Stimulated activated CD4-positive, alpha-beta T cell treated with anti-CD3 and anti-CD28 coated beads, TNF-alpha, amount 100 ng/mL, for 48 hours (primary cell): ENCODE measurements at places on chromosomes 1 and 21.

- no peak for DNase-seq
Observed at GRCh38 chr1:102776071-102776470, 332.3 kb downstream of the COL11A1 start.

DNA sequence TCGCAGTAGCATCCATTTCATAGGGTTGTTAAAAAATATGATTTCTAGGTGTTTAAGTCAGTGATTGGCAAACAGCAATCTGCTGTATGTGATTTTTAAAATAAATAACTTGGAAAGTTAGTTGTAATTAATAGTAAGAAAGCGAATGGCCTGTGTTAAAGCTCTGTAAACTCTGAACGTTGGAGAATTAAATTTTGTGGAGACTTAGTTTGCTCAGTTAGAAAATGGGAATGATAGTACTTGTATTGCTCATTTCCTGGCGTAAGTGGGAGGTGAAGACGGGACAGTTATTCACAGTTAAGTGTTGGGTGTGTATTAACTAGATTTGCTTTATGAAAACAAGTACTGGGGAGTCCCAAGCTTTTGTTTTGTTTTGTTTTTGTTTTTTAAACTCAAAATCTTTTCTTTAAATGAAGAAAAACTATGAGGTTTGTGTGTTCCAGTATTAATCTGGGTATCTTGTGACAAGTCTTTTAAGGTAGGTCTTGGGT, 995 bp downstream of the CACYBP start:
- no peak for DNase-seq

DNA sequence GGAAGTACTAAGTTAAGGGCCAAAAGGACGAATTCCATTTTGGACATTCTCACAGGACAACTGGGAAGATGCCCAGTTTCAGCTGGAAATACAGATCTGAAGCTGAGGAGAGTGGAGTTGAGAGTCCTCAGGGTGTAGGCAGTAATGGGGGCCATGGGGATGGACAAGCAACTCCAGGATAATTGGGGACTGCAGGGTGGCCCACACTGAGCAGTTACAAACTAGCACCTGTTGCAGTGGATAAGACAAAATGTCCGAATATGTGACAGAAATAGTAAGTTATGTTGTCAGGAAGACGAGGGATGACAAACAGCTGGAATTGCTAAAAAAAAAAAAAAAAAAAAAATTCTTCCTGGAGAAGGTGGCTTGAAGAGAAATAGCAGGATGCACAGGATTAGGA, 34.6 kb upstream of the KANK4 start:
- DNase-seq, result no peak

DNA sequence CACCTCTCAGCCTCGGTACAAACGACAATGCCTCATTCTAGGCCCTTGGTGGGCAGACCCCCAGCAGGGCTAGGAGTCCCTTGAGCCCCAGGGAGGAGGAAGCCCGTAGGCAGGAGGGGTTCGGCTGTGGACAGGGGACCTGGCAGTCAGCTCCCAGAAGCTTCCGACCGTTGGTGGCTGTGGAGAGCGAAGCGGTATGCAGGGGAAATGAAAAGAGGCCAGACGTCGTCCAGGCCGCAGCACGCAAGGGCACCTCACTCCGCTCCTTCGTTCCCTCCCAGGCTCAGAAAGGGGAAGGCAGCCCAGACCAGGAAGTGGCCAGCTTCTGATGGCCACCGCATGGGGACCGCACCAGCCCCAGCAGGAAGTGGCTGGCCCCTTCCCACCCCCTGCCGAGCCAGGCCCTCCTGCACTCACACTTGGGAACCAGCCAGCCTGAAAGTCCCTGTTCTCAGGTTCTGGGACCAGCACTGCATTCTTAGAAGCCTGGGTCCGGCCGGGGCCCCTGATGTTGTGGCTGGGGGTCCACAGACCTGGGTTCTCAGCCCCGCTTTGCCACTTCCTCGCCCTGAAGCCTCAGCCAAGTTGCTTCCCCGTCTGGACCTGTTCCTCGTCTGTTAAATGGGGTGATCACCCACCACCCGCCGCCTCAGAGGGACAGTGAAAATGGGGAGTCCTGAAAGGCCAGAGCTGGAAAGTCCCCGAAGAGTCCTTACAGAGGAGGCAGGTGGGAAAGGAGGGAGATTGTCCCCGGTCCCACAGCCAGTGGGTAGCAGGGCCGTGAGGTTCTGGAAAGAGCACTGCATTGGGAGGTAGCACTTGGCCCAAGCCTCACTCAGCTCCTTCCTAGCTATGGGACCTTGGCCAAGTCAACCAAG, 104.0 kb upstream of the RUNX3 start:
- no peak for DNase-seq

DNA sequence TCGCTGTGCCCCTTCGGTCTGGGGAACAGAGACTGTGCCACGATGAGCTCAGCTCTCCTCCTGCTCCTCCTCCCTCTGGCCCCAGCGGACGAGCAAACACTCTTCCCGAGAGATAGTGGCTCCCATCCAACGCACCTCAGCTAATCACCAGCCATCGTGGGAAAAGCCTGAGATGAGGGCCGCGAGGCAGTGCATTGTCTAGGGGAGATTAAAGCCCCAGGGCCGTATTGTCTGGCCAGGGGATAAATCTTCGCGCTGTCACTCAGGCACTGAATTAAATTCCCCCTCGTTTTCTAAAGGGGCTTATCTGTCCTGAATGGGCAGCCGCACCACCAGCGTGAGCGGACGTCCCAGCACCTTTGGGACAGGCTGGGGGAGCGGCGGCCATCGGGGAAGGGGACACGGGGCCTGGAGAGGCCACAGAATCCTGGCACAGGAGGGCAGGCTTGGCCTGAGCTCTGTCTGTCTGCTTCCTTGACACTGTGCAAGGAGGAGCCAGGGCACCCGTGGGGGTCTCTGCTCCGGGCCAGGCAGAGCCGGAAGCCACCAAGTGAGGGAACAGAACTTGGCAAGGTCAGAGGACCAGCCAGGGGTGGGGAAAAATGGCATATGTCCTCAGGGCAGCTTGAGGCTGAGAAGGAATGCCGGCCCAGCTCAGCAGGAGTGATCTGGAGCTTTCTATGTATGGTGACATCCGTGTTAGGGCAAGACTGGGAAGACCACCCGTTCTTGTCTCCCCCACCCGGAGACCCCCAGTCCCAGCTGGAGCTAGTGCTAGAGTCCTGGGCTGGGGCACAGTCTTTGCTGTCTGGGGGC, 32.3 kb downstream of the PRDM16 start:
- DNase-seq, result no peak

- no peak for DNase-seq
Observed at GRCh38 chr21:44549525-44550211, 1.6 kb downstream of the KRTAP10-2 start.

GRCh38 chr1:205047764-205048231, 4.8 kb downstream of the CNTN2 start:
- no peak for DNase-seq

DNA sequence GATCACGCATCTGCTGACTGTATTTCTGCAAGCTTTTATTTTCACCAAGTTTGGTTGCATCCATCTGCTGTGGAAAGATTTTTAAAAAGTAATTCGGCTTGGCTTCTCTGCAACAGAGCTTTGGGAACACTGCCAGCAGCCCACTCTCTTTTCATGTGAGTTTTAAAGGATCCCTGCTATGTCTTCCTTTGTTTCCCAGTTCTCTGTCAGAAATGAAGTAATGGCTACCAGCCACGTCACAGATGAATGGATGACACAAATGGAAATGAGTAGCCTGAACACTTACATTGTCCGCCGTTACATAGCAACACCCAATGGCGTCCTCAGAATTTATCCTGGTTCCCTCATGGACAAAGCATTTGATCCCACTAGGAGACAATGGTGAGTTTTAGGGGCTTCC, 80.6 kb upstream of the RAVER2 start:
- DNase-seq, result no peak

DNA sequence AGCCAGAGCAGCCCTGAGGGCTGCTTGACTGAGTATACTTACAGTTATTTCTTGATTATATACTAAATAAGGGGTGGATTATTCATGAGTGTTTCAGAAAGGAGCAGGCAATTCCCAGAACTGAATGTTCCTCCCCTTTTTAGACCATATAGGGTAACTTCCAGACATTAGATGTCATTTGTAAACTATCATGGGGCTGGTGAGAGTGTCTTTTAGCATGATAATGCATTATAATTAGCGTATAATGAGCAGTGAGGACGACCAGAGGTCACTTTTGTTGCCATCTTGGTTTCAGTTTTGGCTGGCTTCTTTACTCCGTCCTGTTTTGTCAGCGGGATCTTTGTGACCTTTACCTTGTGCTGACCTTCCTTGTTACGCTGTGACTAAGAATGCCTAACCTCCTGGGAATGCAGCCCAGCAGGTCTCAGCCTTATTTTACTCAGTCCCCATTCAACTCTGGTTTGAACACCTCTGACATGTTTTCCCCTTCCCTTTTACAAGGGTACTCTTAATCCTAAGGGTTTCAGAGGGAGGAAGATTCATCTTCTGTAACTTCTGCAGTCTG, 16.2 kb downstream of the KCTD3 start:
- DNase-seq, result no peak

GRCh38 chr1:111467865-111468716, 5.7 kb upstream of the C1orf162 start:
- DNase-seq, result no peak

DNA sequence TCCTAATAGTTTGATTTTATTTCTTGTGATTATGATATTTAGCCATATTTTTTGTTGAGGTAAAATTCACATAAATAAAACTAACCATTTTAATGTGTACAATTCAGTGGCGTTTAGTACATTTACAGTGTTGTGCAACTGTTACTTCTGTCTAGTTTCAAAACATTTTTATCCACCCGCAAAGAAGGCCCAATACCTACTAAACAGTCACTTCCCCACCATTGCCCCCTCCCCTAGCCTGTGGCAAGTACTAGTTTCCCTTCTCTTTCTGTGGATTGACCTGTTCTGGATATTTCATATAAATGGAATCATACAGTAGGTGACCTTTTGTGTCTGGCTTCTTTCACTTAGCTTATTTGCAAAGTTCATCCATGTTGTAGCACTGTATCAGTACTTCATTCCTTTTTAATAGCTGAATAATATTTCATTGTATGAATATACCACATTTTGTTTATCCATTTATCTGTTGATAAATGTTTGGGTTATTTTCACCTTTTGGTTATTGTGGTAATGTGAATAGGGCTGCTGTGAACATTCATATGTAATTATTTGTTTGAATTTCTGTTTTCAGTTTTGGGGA, 4.1 kb downstream of the FLVCR1 start:
- no peak for DNase-seq

GRCh38 chr1:154445040-154445472, 39.9 kb downstream of the IL6R start:
- DNase-seq, result no peak

DNA sequence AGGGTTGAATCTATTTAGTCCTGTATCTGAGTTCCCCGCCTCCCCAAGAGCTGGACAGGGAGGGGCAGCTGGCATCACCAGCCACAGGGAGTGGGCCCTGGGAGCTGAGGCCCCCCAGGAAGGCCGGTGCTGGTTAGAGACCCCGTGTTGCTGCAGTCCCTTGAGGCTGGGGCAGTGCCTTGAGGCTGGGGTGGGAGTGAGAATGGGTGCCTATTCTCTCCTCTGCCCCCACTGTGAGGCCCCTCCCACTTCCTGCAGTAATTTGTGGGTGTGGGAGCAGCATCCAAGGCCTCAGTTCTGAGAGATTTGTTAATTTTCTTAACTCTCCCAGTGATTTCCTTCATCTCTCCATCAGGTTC, 2.5 kb upstream of the TRAPPC3 start:
- no peak for DNase-seq

GRCh38 chr1:175277783-175278733, 85.5 kb upstream of the KIAA0040 start:
- DNase-seq, result no peak
